Forelimb muscle (tissue), 1 donor: ENCODE measurements at places on chromosomes 1 and 21.
A peak's percentile ranks its signal among the peaks of the same experiment; 100 is the strongest.

DNA sequence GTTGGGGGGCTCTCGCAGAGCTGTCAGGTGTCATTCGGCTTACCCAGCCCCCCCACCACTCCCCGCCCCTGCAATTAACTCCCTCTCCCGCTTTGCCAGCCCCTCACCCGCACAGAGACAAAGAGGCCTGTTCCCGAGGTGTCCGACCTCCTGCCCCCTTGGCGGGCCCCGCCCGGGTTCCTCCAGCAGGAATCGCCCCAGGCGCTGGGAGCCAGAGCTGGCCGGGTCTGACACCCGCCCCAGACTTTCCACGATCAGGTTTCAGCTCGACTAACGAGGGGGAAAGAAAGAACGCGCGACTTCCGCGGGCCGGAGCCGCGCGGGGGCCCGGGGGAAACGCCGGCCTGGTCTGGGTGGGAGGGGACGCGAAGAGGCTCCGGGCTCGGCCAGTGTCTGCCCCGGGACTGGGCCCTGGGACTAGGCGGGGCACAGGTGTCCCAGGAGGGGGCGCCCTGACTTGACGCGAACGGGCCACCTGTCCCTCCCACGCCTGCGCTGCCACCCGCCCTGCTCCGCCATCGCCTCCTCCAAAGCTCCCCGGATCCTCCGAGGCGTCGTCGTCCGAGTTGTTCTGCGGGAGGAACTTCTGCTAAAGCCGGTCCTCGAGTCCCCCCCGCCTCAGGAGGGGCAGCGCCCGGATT lies 36.4 kb upstream of the HHAT start:
- peak; percentile 38 for DNase-seq

DNA sequence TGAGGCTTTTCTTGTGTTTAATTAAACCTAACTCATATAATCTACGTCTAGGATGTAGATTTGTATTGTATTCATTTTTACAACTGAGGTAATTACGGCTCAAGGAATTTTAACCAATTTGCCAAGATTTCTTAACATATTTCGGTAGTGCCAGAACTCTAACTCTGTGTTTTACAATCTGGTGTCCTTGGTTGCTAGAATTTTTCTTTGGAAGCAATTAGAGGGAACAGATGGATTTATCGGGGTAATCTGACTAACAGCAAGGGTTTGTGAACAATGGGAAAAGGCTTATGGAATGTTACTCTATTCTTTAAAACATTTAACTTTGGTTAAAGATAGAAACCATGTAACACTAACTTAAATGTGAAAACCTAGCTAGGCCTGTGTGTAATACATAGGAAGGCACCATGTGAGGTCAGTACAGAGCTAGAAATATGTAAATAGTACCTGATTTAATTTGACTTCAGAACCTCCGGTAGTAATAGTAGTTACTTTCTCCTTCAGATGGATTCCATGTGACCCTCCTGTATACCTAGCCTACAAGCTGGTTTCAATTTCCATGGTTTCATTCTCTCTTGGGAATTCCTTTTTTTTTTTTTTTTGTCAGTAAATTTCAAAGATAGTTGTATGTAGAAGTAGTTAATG lies 1.2 kb downstream of the MTF2 start:
- DNase-seq, result no peak

- no peak for DNase-seq
Observed at GRCh38 chr1:234400773-234401172, 27.5 kb downstream of the COA6 start.

DNA sequence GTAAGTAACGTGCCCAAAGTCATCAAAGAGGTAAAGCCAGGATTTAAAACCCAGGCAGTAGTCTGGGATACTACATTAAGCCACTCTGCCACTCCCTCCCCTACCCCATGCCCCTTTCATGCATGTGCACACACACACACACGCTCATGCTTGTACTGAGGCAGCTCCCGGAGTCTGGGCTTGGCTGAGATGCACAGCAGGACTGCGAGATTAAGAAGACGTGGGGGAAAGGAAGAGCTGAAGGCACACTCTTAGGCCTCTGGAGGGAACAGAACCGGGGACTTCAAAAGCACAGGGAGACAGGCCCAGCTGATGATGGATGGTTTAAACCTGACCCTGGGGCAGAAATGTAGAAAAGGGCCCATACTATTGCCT lies 98.3 kb downstream of the GLIS1 start:
- DNase-seq, result no peak

DNA sequence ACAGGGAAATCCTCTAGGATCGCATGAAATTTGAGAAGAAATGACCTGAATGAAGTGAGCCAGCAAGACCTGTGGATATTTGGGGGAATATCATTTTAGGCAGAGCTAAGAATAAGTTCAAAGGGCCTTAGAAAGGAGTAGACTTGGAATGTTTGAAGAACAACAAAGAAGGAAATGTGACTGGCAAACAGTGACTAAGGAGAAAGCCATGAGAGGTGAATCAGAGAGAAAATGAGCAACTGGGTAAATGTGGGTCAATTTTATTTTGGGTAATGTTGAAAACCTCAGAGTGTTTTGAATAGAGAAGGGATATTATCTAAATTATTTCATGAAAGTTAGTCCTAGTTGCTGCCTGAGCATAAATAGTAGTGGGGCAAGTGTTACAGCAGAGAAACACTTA lies 672.8 kb downstream of the LMO4 start:
- no peak for DNase-seq

GRCh38 chr1:8989821-8990220 lies 36.4 kb downstream of the SLC2A7 start:
- DNase-seq, result no peak

GRCh38 chr1:50976890-50977574 lies 7.0 kb downstream of the CDKN2C start:
- DNase-seq, result no peak

GRCh38 chr1:117630423-117630998 lies 24.7 kb downstream of the TENT5C start:
- no peak for DNase-seq

- DNase-seq, result no peak
Observed at GRCh38 chr1:171500304-171500703, 15.0 kb downstream of the PRRC2C start.

DNA sequence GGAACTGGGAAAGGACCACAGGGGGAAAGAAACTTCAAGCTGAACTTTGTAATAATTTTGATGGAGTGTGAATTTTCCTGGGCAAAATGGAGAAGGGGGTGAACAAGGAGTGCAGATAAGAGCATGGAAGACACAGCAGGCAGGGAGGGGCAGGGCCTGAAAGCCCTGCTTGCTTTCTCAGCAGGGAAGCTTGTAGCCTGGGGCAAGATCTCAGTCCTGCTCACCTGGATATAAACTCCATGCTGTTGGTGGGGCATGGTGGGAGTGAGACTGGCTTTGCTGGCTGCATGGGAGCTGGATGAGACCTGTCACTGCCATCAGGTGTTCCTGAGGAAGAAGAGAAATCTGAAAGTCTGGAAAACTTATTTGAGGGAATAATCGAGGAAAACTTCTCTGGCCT lies 58.7 kb upstream of the RC3H1 start:
- no peak for DNase-seq

DNA sequence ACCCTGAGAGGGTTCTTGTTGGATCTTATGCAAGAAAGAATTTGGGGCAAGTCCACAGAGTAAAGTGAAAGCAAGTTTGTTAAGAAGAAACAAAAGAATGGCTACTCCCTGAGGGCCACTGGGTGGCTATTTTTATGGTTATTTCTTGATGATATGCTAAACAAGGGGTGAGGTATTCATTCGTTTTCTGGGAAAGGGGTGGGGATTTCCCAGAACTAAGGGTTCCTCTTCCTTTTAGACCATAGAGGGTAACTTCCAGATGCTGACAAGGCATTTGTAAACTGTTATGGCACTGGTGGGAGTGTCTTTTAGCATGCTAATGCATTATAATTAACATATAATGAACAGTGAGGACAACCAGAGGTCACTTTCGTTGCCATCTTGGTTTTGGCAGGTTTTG lies 18.2 kb upstream of the IFI6 start:
- DNase-seq, result no peak

DNA sequence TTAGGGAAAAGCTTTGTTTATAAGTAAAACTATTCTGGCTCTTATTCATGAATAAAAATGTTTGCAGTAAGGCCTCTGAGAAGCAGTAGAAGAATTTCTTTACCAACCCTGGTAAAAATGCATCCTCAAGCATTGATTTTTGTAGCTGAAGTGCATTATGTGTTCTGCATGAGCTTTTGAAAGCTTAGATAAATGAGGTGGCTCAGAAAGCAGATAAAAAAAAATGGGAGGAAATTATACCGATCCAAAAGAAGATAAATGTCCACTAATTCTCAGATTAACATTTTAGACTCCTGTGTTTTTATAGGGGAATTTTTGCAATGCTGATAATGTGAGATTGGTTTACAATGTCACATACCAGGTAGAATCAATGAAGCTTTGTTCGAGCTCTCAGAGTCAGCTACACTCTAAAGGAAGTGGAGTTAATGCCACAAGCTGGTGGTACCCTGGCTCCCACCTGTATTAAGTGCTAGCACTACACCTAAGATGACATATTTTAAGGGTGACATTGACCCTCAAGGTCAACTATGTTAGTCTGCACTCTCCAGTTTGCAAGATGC lies 85.5 kb upstream of the SELENON start:
- no peak for DNase-seq

DNA sequence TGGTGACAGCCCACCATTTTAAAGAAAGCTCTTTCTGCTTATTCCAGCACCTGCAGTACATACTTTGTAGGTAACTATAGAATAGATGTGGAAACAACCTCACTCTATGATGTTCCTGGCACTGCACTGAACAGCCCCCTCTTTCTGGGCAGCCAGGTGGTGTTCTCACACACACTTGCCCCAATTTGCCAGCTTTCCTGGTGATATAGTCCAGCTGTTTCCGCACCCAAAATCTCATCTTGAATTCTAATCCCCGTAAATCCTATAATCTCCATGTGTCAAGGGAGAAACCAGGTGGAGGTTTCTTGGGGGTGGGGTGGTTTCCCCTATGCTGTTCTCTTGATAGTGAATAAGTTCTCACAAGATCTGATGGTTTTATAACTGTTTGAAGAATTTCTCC lies 102.2 kb downstream of the FCRL5 start:
- DNase-seq, result no peak

DNA sequence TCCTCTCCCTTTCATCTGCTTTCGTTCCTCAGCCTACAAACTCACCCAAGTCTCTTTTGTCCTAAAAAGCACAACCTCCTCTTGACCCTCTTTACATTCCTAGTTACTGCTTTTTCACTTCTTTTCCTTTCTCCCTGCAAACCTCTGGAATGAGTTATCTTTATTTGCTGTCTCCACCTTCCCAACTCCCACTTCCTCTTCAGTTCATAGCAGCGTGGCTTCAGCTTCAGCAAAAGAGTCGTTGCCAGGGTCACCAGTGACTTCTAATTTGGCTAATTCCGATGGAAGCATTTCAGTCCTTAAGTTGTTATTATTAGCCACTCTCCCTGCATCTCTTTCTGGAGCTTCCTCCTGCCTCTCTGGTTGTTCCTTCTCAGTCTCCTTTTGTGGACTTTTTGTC lies 6.2 kb upstream of the TMEM54 start:
- DNase-seq, result no peak

DNA sequence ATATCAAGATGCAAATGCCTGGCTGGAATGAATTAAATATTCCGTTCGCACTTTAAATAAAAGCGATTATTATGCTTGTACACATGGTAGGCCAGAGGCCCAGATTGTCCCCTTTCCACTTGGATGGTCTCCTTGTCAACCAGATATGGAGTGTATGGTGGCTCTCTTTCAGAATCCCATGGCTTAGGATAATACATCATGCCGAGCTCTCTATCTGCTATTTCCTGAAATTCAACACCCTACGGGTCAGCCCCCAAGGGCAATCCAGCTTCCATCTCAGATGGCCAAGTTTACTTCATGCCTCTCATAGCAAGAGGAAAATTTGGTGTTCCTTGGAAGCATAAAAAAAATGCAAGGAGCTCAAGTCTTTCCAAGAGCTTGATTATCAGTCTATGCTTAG lies 25.4 kb upstream of the FMO1 start:
- DNase-seq, result no peak

DNA sequence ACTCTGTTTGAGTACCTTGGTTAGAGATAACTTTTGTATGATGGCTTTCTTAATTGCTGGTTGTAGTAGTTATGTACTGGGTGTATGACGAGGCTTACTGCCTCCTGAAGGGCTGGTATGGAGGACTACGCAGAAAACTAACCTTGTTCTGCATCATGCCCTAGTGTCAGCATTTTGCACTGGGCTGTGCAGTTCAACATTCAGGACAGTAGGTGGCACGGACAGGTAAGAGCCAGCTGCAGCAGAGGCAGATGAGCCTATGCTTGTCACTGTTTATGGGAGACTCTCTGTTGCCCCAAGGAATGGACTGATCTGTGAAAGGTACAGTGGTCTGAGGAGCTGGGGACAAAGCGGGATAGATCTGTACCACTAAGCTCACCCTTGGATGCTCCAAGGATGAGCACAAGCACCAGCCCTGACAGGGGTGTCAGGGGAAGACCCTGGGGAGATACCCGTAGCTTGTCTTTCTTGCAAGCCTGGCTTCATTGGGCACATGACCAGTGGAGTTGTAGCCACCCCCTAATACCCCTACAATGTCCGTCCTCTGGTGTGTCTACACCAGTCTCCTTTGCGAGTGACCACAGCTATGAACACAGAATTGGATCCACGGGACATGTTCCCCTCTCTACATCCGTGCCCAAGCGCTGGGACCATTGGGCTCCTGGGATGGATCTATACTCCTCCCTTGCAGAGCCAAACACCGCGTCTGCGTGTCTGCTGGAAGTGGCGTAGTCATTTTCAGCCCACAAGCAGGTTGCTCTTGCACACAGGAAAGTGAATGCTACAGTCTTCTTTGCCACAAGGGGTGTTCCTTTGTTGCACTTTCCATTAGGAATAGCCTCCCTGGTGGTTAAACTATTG lies 51.1 kb upstream of the CFHR3 start:
- DNase-seq, result no peak

- DNase-seq, result no peak
Observed at GRCh38 chr1:98896711-98897445, 107.8 kb downstream of the PLPPR5 start.

DNA sequence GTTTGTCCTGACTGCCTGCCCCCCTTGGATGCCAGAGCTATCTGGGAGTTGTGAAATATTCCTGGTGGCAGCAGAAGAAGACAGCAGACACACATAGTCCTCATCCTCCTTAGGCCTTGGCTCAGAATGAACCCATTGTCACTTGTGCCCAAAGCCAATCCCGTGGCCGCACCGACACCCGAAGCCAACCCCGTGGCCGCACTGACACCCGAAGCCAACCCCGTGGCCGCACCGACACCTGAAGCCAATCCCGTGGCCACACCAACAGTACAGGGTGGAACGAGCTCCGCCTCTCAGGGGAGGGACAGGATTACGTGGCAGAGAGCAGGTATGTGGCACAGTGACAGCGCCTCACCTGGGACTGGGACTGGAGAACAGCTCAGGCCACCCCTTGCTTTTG lies 186.7 kb downstream of the PRDM16 start:
- no peak for DNase-seq
